ENCODE measurements at places on chromosomes 7 and 10. TPM values are rescaled to one million over a fixed set of nuclear protein-coding genes. Genes with fewer than 3 reads are reported as not detected.

Gene CRHR2
- 0.77 TPM for total RNA-seq

Gene LEP
- 0.12 TPM for total RNA-seq

- no peak for DNase-seq
Measured at GRCh38 chr7:105512926-105513526, 9.0 kb downstream of the PUS7 start.

DNA sequence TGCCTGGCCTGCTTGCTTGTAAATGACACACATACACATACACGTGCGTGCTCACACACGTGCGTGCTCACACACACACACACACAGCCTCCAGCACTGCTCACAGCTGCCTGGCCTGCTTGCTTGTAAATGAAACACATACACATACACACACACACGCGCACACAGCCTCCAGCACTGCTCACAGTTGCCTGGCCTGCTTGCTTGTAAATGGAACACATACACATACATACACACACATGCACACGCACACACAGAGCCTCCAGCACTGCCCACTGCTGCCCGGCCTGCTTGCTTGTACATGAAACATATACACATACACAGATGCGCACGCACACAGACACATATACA lies 397.2 kb downstream of the PLXNA4 start:
- DNase-seq: no peak

DNA sequence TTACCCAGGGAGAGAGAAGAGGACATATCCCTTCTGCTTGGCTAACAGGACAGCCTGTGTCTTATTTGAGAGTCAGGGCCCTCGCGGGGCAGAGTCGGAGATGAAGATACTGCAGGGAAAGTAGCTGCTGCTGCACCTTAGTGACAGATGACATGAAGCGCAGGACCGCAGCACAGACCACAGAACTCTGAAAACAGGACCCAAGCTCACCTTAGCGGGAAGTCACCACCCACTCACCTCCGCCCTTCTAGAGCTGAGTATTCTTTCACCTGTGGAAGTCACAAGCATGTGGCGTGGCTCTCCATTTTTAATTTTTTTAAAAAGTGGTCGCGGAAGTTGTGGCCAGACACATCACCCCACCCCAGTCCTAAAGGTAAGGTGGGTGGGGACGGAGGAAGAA lies 191.4 kb downstream of the FAM107B start:
- no peak for DNase-seq

DNA sequence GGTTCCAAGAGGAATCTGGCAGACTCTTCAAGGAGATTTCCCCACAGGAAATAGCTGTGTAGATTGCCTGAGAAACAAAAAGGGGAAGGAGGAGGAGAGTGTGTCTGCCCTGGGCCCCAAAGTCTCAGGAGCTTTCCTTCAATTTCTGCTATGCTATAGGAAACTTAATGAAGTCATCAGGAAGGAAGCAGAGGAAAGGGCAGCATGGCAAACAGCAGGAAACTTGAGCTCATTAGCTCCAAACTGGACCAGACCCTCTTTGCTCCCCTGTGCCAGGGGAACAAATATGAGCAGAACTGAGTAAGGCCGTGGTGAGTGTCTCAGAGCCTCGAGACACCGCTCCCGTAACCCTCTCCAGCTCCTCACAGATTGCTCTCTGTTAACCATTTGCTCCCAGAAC lies 4.8 kb upstream of the KCNIP2 start:
- no peak for DNase-seq

DNA sequence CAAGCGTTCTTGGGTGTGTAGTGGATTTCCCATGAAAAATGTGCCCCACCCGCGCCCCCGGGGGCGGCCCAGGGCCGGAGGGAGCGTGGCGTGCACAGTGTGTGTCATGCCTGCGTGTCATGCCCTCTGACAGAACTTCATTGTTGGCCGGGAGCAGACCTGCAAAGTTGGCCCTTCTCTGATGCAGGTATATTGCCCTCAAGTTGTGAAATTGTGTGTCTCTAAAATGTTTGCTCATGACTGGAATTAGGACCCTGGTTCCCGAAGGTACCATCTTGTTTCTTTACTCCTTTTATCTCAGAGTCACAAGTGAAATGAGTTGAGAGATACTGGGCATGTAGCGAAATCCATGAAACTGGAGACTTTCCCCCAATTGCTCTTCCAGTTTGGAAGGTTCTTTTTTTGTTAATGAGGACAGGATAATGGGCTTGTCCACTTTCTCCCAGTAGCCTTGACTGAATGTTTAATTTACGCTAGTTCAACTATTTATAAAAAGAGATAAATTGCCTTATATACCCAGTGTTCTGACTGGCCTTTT lies 26.2 kb downstream of the ADK start:
- DNase-seq: no peak

Gene TRIM73
- 4.7 TPM for total RNA-seq

DNA sequence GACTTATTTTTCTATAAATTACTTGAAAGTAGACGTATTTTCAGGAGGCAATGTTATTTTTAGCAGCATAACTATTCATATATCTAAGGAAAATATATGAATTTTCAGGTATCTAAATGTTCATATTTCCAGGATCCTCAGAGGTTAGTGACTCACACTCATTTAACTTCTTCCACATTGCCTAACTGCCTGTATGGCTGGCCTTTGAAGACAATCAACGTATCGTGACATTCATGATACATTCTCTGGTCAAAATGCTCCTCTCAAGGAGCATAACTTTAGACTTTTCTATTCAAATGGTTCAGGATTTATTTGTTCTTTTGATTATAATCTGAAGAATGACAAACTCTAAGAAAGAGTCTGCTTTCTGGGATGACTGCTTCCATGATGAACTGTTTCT lies 89.3 kb downstream of the SEMA3C start:
- no peak for DNase-seq

- DNase-seq: no peak
Measured at GRCh38 chr10:22617516-22617915, 96.9 kb downstream of the PIP4K2A start.

GRCh38 chr10:65786279-65786678 lies 1139.6 kb upstream of the LRRTM3 start:
- no peak for DNase-seq

GRCh38 chr10:55631071-55631654 lies 729.9 kb downstream of the ZWINT start:
- no peak for DNase-seq

DNA sequence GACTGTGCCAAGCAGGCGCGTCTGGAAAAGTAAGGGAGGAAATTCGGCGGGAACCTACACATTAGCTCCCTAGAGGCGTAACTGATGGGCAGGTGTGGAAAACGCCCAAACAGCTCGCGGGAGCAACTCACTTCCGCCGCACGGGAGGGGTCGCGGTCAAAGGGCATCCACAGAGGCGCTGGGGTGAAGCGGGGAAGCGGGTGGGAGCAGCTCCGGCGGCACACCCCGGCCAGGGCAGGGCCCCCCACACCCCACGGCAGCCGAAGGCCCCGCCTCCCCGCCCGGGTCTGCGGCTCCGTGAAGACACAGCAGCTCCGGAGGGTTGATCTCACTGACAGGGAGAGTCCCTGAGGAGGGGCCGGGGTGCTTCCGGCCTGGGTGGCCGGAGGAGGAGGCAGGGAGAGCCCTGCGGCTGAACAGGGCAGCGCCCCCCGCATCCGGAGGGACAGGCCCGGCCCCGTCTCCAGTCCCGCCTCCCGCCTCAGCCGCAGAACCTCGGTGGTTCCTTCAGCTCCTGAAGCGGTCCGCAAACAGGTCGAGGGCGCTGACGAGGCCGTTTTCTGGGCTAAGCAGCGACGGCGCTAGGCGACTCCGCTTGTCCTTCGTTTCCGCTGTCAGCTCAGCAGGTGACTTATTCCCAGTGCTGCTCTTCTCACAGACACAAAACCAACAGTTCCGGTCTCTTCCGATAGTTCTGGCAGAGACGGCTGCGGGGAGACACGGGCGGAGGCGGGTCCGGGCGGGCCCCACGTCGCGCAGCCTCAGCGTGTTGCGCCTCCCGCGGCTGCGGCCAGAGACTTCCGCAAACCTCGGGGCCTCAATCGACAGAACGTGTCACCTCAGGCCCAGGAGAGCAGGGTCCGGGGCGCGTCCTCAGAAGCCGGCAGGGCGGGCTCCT lies 276.1 kb downstream of the DNAJB6 start:
- DNase-seq: peak; percentile 29

Gene BTBD16
- 1.8 TPM for total RNA-seq

Gene IFIT5
- total RNA-seq: 22.0 TPM

GRCh38 chr10:46548498-46549090 lies 7.9 kb downstream of the GPRIN2 start:
- DNase-seq: peak; percentile 13

GRCh38 chr10:70096016-70096704 lies 36.5 kb downstream of the AIFM2 start:
- no peak for DNase-seq

- no peak for DNase-seq
Measured at GRCh38 chr7:19762631-19763030, 10.8 kb downstream of the TMEM196 start.

DNA sequence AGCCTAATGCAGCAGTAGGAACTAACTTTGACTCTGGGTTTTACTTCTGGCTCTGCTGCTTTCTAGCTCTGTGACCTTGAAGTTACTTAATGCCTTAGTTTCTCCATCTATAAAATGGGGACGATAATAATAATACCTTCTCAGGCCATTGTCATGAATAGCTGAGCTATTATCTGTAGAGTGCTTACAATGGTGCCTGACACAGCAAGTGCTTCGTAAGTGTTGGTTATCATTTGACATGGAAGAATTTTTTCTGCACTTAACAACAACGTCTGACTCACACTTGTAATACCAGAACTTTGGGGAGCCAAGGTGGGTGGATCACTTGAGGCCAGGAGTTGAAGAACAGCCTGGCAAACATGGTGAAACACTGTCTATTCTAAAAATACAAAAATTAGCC lies 140.5 kb downstream of the ARL4A start:
- no peak for DNase-seq

DNA sequence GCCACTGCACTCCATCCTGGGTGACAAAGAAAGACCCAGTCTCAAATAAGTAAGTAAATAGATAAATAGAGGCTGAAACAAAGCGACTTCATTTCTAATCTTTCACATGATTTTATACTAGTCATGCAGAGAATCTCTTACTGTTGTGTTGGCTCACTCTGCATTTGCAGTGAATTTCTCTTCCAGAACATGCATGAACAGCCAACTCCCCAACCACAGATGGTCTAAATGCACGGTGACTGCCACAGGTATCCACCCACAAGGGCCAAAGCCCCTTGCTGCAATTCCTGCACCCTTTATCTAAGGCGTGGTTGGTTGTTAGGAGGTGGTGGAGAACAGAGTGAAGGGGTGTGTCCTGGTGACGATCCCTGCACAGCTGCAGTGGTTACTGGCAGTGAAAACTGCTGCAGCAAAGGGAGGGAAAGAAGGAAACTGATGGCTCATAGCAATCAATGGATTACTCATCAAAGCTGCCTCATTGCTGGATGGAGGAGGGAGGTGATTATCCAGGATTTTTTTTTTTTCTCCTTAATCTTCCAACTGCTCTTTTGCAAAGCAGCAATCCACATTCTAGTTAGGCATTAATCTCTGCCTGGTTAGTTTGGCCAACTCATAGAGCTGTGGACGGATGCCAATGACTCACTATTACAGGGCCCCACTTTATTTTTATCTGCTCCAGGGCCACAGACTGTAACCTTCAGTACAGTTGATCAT lies 50.6 kb downstream of the PRTFDC1 start:
- peak; percentile 56 for DNase-seq

GRCh38 chr10:78717200-78717599 lies 351.6 kb upstream of the ZMIZ1 start:
- no peak for DNase-seq

- no peak for DNase-seq
Measured at GRCh38 chr10:86261941-86262687, 104.5 kb downstream of the GRID1 start.

DNA sequence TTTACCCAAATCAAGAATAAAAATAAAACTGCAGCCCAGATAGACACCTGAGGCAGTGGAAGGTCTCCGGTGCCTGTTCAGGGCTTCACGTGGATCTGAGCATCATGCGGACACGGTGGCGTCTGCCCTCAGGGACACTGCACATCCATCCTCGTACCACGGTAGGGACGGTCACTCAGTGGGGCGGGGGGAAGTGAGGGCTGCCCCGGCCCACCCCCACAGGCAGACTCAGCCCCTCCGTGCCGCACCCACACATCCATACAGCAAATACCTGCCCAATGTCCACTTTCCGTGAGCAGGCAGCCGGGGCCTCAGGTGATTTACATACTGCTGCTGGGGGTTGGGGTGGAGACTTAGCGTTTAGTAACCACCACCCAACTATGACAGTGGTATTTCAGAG lies 207.8 kb downstream of the DIP2C start:
- no peak for DNase-seq

- DNase-seq: peak; percentile 76
Measured at GRCh38 chr7:43639858-43640491, 57.1 kb downstream of the STK17A start.

- no peak for DNase-seq
Measured at GRCh38 chr10:78634835-78635234, 433.9 kb upstream of the ZMIZ1 start.

Gene HOXA11
- 1.2 TPM for total RNA-seq

DNA sequence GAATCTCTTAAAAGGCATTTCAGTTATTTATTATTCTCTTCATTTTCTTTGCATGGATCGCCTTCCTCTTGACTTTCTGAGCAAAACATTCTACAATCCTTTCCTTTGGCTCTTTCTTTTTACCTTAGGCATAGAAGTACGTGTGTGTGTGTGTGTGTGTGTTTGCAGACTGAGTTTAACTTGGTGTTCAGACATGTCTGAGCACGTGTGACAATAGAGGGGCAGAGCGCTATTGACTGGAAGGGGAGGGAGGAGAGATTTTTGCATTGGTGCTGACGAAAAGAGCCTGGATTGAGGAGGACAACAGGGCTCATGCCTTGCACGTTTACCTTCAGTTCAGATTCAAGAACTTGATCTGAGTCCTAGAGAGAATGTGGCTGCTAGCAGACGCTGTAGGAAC lies 129.8 kb downstream of the SEC23IP start:
- no peak for DNase-seq

DNA sequence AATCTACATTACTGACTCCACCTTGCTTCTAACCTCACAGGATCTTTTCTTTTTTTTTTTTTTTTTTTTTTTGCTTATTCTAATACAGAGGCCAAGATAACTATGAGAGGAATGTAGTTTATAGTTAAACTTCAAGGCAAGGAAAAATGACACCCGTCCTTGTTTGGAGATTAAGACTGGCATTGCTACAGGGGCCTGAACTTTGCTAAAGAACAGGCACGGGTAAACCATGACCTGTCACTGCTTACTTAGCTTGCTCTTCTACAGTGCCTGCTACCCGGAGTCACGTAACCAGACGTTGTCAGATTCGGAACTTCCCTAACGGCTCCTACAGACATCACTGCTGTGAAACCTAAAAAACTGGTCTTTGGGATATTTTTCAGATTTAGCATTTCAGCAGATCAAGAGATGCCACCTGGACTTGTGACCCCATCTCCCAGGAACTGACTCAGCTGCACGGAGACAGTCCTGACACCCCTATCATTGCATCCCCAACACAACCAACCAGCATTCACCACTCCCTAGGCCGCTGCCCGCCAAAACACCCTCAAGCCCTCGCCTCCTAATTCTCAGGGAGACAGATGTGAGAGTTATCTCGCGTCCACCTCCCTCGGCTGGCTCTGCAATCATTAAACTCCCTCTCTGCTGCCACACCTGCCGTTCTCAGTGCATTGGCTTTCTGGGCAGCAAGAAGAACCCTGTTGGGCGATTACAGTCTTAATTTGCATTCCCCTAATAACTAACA lies 27.5 kb downstream of the MAD1L1 start:
- peak; percentile 20 for DNase-seq

Gene SUN3
- total RNA-seq: not detected

Measured in ovary (tissue), 10 donors.